ENCODE measurements at places on chromosomes 7 and 10.

DNA sequence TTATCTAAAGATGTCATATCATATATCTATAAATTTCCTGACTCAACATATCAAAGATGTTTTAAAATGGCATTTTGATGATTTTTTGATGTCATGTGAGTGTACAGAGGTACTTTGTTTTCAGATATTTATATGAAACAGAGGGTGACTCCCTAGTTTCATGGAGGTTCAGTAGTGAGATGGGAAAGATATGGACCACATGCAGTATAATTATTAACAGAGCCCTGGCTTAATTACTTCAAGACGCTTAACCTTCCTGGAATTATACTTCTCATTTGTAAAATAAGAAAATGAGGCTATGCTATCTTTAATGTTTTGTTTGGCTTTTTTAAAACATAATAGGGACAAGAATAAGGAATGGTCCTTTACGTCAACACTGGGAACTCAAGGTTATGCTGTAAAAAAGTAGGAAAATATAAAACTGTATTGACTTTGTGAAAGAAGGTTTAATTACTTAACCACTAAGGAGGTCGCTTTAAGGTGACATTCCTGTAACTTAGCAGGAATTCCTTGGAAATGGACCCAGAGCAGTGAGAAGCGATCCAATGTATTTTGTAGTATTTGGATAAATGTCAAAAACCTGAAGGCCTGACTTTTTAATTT is 821.0 kb upstream of the IGFBP3 start:
- no peak for DNase-seq

DNA sequence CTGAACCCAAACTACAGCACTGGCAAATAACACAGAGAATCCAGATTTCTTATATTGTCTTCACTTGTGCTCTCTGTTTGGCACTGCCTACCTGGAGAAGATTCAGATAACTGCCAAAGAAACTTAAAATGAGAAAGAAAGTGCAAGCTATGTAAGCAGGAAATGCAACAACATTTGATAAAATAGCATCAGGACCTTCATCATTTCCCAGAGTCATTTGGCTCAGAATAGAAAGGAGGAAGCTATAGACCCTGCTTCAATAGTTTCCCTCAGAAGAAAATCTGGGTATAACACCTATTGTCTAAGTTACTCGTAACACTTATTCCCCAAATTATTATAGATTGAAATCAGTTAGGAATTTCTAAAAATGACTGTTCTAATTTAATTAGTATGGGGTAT is 56.2 kb downstream of the CC2D2B start:
- DNase-seq, result no peak

- no peak for DNase-seq
Observed at GRCh38 chr7:121107923-121108498, 119.5 kb downstream of the CPED1 start.

- peak; percentile 31 for DNase-seq
Observed at GRCh38 chr10:104274762-104275721, 6.1 kb downstream of the GSTO2 start.

DNA sequence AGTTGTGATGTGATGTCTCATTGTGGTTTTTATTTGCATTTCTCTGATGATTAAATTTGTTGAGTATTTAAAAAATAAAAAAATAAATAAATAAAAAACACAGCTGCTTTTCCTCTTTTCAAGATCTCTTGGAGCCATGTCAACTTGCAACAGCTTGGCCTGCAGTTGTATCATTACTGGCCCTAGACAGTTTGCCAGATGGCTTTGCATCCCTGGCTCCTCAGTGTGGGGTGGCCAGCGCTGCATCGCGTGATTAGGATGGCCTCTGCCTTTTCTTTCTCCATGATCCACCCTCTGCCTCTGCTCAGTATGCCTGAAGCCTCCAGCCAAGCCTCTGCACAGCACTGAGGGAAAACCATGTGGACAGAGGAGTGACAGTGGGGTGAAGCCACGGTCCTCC is 96.8 kb downstream of the PPP1R3C start:
- peak; percentile 71 for DNase-seq

DNA sequence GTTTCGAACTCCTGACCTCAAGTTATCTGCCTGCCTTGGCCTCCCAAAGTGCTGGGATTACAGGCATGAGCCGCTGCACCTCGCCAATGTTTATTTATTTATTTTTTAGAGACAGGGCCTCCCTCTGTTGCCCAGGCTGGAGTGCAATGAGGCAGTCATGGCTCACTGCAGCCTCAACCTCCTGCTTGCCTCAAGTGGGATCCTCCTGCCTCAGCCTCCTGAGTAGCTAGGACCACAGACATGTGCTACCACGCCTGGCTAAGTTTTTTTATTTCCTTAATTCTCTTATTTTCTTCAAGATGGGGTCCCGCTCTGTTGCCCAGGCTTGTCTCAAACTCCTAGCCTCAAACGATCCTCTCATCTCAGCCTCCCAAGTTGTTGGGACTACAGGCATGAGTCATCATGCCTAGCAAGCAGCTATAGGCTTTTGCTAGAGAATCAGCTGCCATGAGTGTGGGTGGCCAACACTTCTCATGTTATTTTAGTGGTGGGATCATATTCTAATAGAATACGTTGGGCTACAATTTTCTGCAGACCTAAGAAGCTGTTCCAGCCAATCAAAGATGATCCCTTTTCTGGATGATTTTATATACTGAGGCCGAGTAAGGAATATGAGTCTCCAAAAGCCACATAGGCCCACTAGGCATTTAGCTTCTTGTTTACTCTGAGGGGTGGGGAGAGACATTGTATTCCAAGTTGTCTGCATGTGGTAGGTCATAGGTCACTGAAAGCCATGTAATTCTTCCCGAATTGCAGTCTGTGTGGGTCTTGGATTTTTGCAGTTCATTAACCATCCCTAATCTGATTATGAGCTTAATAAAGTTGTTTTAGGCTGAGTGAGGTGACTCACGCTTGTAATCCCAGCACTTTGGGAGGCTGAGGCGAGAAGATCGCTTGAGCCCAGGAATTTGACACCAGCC is 7.6 kb upstream of the TMEM248 start:
- DNase-seq, result no peak

GRCh38 chr10:69766161-69766910 is 35.4 kb upstream of the COL13A1 start:
- peak; percentile 86 for DNase-seq

Data from femur (tissue), 1 donor.